ENCODE measurements at places on chromosomes 1 and 21.

DNA sequence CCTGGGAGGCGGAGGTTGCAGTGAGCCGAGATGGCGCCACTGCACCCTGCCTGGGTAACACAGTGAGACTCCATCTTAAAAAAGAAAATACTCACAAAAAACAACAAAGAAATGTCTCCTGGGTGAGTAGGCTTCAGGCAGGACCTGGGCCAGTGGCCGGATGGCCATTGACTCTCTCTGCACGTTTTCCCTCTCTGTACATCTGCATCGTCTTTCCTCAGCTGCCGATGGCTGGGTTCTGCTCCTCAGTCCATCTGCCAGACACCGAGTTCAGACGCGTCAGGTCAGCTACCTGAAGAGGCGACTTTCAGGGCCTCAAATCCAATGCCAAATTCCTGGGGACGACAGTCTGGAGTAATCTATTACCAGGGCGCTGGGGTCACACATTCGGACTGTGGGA lies 199.3 kb downstream of the CAMTA1 start:
- no peak for DNase-seq

DNA sequence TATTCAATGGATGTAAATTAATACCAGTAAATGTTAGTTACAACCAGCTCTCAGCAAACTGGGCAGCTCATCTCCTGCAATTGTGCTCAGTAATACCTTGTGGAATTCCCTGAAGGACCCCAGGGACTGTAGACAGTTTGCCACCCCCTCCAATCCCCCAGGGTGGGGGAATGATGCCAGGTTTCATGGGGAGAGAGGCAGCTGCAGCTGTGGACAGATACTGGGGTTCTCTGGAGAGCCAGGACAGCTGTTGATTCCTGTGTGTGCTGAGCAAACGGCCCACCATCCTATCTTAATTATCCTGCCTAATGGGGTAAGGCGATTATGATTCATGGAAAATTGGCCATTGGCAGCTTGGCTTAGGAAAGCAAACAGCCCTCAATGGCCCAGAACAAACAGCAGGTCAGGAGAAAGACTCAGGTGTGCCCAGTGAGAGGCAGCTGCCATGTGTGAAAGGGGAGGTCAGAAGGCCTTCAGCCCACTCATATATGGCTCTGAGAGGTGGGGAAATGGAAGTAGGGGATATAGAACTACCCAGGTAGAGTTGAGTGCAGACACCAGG lies 148.9 kb upstream of the CTTNBP2NL start:
- no peak for DNase-seq

- no peak for DNase-seq
These were observed 233.4 kb upstream of the BRINP3 start for GRCh38 chr1:190711069-190711468.

GRCh38 chr1:12309783-12310742 lies 80.2 kb downstream of the VPS13D start:
- no peak for DNase-seq

GRCh38 chr1:17304826-17305175 lies 3.2 kb upstream of the PADI4 start:
- no peak for DNase-seq

GRCh38 chr1:177848577-177848976 lies 121.3 kb downstream of the SEC16B start:
- no peak for DNase-seq

GRCh38 chr1:151968791-151969399 lies 24.8 kb downstream of the S100A10 start:
- no peak for DNase-seq

DNA sequence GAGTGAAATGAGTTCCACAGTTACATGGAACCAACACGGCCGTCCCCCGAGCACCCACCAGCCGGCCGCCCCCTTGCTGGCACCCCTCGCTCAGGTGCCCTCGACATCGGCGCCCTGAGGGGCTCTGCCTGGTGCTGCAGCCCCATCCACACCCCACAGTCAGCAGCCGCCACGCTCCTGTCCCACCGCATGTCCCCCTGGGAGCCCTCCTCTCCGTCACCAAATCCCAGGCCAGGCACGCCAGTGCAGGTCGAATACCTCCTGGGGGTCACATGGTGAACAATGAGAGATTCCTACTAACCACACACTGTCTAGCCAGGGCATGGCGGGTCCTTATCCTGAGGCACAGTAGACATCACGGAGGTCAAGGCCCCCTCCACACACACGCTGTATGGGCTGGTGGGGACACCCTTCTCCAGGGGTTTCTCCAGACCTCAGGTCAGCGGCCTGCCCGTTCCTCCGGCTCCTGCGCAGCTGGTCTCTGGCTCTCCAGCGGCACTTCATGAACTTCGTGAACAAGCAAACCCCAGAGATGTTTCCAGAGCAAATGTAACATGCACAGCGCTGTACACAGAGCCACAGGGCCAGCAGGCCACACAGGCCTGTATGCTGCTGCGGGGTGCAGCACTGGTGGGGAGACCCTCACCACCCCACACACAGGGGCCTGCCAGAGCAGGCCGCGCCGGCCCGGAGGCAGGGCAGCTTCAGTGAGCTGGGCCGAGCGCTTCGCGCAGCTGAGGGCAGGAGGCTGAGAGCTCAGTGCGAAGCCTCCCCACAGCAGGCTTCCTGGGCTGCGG lies 21.8 kb downstream of the POFUT2 start:
- DNase-seq, result no peak

DNA sequence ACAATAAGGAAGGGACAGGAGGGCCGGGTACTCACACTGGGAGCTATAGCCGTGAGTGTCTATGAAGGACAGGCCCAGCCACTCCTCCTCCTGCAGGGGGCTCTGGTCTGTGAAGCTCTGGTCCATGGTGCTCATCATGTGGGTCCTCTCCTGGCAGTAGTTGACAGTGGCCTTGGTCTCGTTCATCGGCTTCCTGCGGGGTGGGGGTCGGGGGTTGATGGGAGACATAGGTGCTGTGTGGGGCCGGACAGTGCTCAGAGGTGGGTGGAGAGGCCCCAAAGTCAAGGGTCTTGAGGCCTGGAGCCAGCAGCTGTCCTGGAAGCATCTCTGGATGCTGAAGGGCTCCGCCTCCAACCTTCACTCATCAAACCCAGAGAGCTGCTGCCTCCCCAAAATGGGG lies 260.4 kb downstream of the PTPRU start:
- no peak for DNase-seq

- no peak for DNase-seq
These were observed 27.8 kb downstream of the RAB3B start for GRCh38 chr1:51962486-51963356.

- DNase-seq, result no peak
These were observed 53.7 kb downstream of the DPYD start for GRCh38 chr1:97867127-97867526.

GRCh38 chr1:213291526-213291925 lies 240.5 kb downstream of the RPS6KC1 start:
- DNase-seq, result no peak

GRCh38 chr1:78758506-78758905 lies 108.9 kb downstream of the IFI44 start:
- DNase-seq, result no peak

DNA sequence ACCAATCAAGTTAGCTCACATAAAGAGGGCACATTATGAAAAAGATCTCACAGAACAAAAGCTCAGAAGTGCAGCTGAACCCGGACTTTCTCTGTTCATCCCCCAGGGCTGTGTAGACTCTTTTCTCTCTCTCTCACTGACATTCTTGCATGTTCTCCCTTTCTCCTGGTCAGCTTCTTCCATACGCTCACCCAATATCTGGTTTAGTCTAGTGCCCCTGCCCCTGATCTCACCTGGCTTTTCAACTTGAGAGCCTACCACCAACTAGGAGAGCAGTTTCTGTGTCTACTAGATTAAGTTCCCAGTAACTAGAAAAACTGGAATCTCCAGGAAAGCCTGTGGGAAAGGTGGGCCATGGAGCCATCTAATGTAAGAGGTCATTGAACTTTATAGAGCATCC lies 126.9 kb upstream of the GRIK3 start:
- no peak for DNase-seq

DNA sequence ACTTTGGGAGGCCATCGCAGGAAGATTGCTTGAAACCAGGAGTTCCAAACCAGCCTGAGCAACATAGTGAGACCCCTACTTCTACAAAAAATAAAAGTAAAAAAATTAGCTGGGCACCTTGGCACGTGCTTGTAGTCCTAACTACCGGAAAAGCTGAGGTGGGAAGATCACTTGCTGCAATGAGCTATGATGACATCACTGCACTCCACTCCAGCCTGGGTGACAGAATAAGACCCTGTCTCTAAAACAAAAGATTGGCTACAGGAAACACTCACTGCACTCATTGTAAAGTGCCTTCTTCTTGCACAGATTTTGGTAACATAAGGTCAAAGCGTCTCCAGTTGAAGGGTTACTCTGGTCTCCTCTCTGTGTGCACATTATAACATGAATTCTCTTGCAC lies 305.7 kb downstream of the TM2D1 start:
- DNase-seq, result no peak

- no peak for DNase-seq
These were observed 18.1 kb downstream of the CFAP74 start for GRCh38 chr1:1985375-1986050.

GRCh38 chr1:21814981-21815582 lies 3.0 kb downstream of the LDLRAD2 start:
- no peak for DNase-seq

- no peak for DNase-seq
These were observed 73.4 kb upstream of the TTC34 start for GRCh38 chr1:2874607-2875480.

- DNase-seq, result peak; percentile 48
These were observed 18.8 kb downstream of the ADGRB2 start for GRCh38 chr1:31745096-31745945.

DNA sequence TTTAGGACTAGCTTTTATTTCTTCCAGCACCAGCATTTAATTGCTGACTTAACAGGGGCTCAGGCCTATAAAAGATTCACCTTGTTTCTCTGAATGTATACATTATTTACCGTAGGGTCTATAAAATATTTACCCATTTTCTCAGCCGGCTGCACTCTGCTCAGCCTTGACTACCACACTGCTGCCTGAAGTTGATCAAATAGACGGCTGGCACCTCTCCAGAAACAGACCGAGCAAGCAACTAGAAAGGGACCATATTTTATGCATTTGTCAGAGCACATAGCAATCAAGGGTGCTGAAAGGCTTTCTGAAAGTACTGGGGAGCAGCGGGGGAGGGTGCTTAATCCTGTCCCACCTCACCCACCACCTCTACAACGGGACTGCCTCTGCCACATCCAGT lies 64.7 kb upstream of the FGGY start:
- no peak for DNase-seq

DNA sequence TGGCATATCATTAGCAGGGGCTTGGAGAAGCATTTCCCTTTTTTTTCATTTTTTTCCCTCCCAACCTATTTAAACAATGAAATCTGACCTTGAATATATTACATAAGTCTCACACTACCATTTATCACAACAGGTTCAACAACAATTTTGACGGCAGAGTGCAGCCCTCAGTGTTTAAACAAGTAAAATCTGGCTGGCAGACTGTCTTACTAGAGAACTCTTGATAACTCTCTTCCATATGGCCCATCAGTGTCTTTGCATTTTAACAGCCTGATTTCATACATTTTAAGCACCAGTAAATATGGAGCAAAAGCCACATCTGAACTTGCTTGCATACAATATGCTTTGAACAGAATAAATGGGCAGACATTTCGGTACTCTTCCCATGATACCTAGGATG lies 213.0 kb downstream of the KCTD3 start:
- no peak for DNase-seq

DNA sequence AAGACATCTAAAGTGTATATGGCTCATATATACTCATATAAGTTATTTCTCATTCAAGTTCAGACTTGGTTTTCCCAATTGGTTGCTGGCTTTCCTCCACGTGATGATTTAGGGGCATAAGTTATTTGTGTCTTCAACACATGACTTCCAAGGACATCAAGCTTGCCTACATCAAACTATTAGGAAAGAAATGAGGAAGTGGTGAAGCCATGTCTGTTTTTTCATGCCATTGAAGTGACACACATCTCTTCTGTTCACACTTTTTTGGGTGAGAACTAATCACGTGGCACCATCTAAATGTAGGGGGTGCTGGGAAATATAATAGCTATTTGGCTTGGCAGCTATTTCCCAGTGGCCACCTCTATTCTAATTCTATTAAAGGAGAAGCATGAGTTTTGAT lies 282.1 kb downstream of the OMA1 start:
- no peak for DNase-seq

GRCh38 chr1:165060285-165060793 lies 296.2 kb downstream of the LMX1A start:
- DNase-seq, result no peak

DNA sequence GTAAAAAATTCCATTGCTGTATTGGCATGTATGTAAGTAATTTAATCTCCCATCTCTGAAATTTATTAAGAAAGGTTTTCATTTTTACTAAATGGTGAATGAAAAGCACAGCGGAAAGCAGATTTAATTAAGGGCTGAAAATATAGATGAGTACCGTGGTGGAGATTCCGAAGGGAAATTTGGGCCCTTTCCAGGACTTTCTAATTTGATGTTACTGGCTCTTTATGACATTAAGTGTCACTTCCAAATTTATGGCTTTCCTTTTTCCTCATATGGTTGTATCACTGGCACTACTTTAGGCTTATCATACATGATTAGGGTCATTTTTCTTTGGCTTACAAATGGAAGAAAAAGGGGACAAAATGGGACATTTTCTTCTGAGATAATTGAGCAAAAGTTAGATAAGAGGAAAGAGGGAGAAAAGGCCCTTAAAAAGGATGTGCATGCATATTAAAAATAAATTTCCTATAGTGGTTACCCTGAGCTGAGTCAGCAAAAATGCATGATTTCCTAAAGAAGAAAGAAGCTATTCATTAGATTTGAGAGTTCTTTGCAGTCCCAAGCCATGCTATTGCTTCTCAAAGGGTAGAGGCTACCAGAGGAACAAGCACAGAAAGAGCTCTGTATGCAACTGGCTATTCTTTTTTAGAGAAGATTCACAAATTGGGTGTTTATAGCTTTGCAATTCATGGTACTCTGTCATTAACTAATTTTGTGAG lies 74.9 kb upstream of the CNIH3 start:
- DNase-seq, result no peak

DNA sequence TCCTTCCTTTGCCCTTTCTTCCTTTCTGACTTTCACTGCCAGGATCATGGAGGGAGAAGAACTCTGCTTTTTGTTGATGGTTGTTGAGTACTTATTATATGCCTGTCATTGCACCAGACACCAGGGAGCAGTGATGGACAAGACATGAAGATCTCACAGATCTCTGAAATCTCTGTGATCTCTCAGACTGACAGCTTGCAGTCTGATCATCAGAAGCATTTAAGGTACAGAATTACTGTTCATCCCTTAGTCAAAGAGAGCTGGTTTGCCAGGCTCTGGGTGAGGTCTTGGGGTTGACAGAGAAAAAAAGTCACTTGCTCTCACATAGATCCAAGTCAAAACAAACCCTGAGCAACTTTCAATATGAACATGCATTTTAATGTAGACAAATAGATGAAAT lies 299.5 kb upstream of the FMN2 start:
- DNase-seq, result no peak

- DNase-seq, result no peak
These were observed 46.7 kb downstream of the SYF2 start for GRCh38 chr1:25185409-25186160.

DNA sequence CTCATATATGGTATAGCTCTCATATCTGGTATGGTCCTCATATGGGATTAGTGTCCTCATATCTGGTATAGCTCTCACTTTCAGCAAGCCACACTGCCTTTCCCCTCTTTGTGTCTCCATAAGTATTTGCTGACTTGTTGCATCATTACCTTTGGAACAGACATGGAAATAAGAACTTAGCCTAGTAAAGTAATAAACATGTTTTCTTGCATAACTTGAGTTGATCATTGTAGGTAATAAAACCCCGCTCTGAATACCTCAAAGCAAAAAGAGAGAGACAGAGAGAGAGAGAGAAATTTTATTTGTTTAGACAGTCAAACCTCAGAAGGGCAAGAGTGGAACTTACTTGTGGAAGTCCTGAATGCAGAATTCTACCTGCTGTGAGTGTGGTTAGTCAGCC lies 170.3 kb downstream of the GREM2 start:
- DNase-seq, result no peak

Measured in CD4-positive, alpha-beta T cell treated with Interleukin-15 for 1 hour (primary cell).